ENCODE measurements at places on chromosomes 1 and 21.

- DNase-seq = peak; percentile 1
Observed at GRCh38 chr21:27425172-27425571, 458.3 kb upstream of the ADAMTS5 start.

- no peak for DNase-seq
Observed at GRCh38 chr21:32303385-32303784, 4.7 kb downstream of the MRAP start.

DNA sequence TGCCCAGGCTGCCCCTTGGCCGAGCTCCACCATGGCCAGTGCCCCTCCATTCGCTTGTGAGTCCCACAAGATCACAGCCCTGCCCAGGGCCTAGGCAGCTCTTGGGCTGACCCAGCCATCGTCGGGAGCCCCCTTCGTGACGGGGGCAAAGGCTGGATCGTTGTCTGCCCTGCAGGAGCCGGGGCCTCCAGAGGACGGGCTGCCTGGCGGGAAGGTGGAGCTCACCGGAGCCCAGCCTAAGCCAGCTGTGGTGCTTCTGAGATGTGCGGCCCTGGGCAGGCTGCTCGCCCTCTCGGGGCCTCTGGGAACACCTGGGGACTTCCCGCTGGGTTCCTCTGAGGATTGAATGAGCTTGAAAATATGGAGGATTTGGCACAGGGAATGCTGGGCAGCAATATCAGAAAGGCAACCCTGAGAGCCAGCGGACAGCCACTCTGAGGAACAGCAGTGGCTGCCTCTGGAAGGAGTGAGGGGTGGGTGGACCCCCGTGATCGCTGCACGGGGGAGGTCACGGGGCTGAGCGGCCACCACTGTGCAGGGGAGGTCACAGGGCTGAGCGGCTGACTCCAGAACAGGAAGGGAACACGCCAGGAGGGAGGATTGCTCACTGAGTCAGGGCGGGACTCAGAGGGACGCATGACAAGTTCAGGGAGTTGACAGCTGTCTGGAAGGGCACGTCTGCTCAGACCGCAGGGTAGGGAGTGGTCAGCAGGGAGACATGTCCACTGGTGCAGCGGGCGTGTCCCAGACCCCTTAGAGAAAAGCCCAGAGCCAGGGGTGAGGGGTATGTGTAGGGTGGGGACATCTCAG lies 19.3 kb downstream of the TP73 start:
- DNase-seq = no peak

DNA sequence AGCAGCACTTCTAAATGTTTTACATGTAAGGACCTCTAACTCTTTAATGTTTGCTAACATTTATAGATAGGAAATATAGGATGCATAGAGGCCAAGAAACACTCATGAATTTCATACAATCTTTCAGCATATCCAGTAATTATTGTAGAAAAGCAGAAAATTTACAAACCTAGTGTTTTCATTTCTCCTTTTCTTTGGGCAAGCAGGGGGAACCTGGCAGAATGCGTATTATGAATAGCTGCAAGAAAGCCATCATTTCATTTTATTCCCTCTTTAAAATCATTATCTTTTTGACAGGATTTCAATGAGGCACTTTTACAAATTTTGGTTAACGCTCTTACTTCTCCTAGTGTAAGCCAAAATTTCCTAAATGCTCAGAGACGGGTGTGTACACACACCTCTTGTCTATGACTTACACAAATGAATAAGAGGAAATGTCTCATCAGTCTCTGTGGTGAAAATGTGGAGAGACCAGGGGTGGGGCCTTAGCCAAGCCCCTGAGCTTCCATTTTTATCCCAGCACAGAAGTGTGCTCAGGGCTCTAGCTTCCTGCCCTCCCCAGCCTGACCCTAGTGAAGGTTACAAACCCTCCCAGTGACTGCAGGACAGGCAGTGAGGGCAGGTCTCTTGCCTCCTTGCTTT lies 91.6 kb downstream of the LRRC8C start:
- no peak for DNase-seq

- no peak for DNase-seq
Observed at GRCh38 chr1:22375601-22376000, 76.0 kb upstream of the ZBTB40 start.

- DNase-seq = no peak
Observed at GRCh38 chr1:207962716-207963426, 51.9 kb upstream of the CD34 start.

- peak; percentile 14 for DNase-seq
Observed at GRCh38 chr1:8259498-8260290, 58.2 kb upstream of the SLC45A1 start.

DNA sequence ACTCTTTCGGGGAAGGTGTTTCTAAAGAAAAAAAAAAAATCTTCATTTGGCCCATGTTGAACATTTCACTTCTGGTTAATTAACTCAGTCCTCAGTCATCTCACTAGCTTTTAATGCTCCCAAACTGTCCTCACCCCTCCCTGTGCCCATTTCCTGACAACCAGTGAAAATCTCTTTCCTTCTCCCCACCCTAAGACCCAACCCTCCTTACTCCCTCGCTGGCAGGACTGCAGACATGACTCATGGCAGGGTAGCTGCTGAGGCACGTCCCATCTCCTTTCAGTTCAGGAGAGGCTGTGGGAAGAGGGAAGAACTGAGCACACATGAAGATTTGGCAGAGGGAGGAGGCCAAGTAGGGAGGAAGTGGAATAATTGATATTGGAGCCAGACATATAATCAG lies 12.6 kb downstream of the PKP1 start:
- no peak for DNase-seq

- DNase-seq = no peak
Observed at GRCh38 chr1:12121212-12122003, 45.4 kb upstream of the TNFRSF1B start.

DNA sequence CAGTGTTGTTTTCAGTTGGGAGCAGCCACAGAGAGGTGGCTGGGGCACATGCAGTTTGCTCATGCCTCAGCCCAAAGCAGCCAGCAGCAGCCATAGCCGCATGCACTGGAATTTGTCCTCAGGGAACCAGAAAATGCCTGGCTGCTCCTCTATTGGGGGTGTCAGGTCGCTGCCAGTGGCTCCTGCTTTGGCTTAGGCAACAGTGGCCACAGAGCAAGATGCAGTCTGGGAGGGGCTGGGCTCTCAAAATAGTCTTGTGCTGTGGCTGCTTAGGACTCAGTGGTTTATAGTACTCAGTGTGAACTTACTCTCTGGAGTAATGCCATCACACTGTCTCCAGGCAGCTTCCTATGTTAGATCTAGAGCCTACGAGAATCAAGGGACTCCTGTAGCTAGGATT lies 25.0 kb downstream of the CD55 start:
- no peak for DNase-seq

GRCh38 chr21:18000981-18001686 lies 182.0 kb upstream of the C21orf91 start:
- no peak for DNase-seq

- no peak for DNase-seq
Observed at GRCh38 chr1:192122668-192123067, 35.6 kb upstream of the RGS18 start.

- no peak for DNase-seq
Observed at GRCh38 chr1:119974013-119974412, 77.7 kb upstream of the ADAM30 start.

GRCh38 chr1:222375701-222376100 lies 172.2 kb downstream of the HHIPL2 start:
- DNase-seq = no peak

DNA sequence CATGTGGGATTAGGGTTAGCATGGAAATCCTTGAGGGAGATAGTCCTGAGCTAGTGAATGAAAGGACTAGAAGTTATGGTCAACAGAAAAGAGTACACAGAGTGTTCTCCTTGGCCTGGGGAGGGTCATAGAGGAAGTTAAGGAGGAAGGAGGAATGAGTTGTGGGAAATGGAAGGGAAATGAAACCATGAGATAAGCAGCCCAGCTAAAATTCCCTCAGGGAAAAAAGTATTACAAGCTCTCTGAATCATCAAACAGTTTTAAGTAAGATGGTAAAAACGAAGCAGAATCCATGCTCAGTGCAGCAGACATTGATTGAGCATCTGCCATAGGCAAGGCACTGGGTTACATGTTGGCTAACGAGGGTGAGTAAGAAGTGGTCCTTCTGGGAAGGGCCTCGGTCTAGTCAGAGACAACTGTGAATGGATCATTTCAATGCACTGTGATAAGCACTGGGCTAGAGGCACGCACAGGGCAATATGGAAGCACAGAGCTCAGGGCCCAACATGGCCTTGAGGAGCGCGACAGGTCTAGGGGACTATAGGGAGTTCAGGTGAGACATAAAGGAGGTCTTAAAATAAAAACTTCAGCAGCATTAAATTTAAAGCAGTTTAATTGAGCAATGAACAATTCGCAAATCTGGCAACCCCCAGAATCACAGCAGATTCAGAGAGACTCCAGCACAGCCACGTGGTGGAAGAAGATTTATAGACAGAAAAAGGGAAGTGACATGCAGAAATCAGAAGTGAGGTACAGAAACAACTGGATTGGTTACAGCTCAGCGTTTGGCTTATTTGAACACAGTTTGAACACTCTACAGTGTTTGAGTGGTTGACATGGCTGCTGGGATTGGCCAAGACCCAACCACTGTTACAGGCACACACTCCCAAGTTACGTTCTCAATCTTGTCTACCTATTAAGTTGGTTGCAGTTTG lies 219.5 kb downstream of the HLX start:
- no peak for DNase-seq

GRCh38 chr1:176926330-176927086 lies 238.0 kb downstream of the ASTN1 start:
- DNase-seq = no peak

- no peak for DNase-seq
Observed at GRCh38 chr1:23392125-23392855, 22.7 kb upstream of the ZNF436 start.

- no peak for DNase-seq
Observed at GRCh38 chr1:6691507-6691906, 10.1 kb downstream of the DNAJC11 start.
